ENCODE measurements at places on chromosomes 6 and 20. TPM values are rescaled to one million over a fixed set of nuclear protein-coding genes. Genes with fewer than 3 reads are reported as not detected.

The TSPO2 gene
- total RNA-seq: not detected

The GNRH2 gene
- total RNA-seq: not detected

The FKBP1C gene
- 1.1 TPM for total RNA-seq

The STMN3 gene
- 2.6 TPM for total RNA-seq

The CGA gene
- total RNA-seq: 26.6 TPM

The PRRT1 gene
- not detected for total RNA-seq

The PNLDC1 gene
- total RNA-seq: not detected

The SLC16A10 gene
- 1.7 TPM for total RNA-seq

- DNase-seq: no peak
These were observed 25.3 kb upstream of the CTAGE9 start for GRCh38 chr6:131736003-131736596.

GRCh38 chr20:54184904-54185626 is 11.3 kb upstream of the CYP24A1 start:
- DNase-seq: no peak

GRCh38 chr20:53129563-53129962 is 157.4 kb downstream of the TSHZ2 start:
- DNase-seq: peak; percentile 78

DNA sequence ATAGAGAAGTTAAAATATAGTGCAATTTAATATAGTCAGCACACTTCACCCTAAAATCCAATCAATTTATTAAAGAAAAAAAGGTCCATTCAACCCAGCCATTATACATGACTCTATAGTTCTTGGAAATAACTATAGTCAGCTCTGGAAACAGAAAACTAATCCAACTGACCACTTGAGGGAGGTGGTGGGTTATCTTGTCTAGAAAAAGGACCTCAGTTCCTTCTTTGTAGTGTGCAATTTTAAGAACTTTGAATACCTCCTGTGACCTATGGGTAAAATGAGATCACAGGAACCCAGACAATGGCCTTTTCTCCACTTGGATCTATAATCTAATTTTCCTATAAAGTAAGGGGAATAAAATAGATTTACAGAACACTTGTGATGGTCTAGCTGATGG is 163.6 kb upstream of the CENPW start:
- DNase-seq: peak; percentile 53

- DNase-seq: peak; percentile 43
These were observed 103.2 kb upstream of the FOXP4 start for GRCh38 chr6:41442800-41443501.

GRCh38 chr6:84033523-84034451 is at the start of gene MRAP2:
Gene MRAP2, plus strand, starts transcription at chr6:84033772. Its CDS starts 21,547 bp downstream, at chr6:84055319.
- peak; percentile 20 for DNase-seq

DNA sequence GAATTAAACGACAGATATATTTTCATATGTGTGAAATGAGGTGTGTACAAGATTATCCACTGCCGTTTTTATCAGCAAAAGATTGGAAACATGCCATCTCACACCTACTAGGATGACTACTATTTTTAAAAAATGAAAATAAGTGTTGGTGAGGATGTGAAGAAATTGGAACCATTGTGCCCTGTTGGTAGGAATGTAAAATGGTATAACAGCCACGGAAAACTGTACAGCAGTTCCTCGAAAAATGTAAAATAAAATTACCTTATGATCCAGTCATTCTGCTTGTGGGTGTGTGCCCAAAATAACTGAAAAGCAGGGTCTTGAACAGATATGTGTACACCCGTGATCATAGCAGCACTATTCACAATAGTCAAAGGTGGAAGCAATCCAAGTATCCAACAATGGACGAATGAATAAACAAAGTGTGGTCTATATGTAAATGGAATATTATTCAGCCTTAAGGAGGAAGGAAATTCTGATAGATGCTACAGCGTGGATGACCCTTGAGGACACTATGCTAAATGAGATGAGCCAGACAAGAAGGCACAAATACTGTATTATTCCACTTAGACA is 27.0 kb upstream of the CCN5 start:
- DNase-seq: no peak

- DNase-seq: no peak
These were observed 50.4 kb downstream of the ALDH5A1 start for GRCh38 chr6:24545183-24545582.

GRCh38 chr6:53498649-53499048 is 46.3 kb downstream of the GCLC start:
- DNase-seq: no peak

- DNase-seq: peak; percentile 92
These were observed 9.0 kb downstream of the LRP11 start for GRCh38 chr6:149855040-149855654.

DNA sequence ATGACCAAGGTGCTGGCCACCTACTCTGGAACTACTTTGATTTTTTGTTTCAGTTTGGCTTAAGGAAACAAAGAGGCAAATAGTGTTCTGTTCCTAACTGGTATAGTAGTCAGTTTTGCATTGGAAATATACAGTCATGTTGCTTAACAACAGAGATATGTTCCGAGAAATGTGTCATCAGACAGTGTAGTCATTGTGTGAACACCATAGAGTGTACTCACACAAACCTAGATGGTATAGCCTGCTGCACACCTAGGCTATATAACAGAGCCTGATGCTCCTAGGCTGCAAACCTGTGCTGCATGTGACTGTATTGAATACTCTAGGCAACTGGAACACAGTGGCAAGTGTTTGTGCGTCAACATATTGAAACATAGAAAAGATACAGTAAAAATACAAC is 80.4 kb downstream of the ARID1B start:
- peak; percentile 25 for DNase-seq

GRCh38 chr6:26044140-26045064 is 42.8 kb upstream of the HFE start:
- no peak for DNase-seq

DNA sequence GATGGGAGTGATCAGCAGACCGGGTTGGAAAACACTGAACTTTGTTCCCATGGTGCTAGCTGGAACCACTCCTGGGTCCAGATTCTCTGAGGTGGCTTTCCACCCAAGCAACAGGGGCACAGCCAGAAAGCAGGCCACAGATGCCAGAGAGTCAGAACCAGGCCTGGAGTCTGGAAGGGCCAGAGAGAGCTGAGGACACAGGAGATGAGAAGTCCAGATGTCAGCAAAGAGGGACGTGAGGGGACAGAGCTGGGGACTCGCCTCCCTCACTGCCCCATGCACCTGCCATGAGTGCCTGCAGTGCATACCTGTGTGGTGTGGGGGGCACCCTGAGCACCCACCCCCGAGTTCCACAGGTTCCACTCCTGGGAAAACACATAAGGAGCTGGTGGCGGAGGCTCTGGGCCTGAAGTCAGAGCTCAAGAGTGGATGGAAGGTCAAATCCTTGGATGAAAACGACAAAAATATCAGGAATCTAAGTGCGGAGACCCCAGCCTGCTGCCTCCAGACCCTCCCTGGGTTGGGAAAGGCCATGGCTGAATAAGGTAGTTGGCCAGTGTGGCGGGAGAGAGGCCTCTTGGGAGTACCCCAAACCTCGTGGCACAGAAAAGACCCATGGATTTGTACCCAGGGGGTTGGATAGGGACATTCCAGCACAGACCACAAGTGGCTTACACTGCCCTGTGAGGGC is 224.2 kb downstream of the SYNDIG1 start:
- DNase-seq: no peak

GRCh38 chr20:56987986-56988385 is 278.5 kb downstream of the BMP7 start:
- DNase-seq: peak; percentile 59

GRCh38 chr20:8320306-8320705 is 188.2 kb downstream of the PLCB1 start:
- no peak for DNase-seq

DNA sequence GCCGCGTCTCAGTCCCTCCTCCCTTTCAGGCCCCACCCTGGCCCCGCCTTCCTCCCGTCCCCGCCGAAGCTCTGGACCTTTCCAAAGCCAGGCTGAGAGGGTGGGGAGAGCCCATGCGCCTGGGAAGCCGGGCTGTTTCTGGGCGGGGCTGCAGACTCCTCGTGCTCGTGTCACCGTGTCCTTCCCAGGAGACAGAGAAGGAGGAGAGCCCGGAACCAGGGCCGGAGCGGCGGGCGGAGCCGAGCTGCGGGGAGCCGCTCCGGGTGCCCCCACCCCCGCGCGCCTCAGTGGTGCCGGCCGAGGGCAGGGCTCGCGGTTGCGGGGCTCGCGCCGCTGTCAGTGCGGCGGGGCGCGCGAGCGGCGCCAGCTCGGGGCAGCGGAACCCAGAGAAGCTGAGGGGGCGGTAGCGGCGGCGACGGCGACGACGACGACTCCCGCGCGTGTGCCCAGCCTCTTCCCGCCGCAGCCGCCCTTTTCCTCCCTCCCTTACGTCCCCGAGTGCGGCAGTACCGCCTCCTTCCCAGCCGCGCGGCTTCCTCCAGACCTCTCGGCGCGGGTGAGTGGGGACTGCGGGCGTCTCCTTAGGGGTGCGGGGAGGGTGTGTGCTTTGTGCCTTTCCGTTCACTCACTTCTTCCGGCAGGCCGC is at the start of gene RALY:
Gene RALY (plus strand): TSS at position 336 of the 646 bp plus-strand sequence. CDS start 78,164 bp downstream, outside the sequence.
- DNase-seq: peak; percentile 99

- no peak for DNase-seq
These were observed 11.3 kb upstream of the TMEM181 start for GRCh38 chr6:158548418-158549161.

DNA sequence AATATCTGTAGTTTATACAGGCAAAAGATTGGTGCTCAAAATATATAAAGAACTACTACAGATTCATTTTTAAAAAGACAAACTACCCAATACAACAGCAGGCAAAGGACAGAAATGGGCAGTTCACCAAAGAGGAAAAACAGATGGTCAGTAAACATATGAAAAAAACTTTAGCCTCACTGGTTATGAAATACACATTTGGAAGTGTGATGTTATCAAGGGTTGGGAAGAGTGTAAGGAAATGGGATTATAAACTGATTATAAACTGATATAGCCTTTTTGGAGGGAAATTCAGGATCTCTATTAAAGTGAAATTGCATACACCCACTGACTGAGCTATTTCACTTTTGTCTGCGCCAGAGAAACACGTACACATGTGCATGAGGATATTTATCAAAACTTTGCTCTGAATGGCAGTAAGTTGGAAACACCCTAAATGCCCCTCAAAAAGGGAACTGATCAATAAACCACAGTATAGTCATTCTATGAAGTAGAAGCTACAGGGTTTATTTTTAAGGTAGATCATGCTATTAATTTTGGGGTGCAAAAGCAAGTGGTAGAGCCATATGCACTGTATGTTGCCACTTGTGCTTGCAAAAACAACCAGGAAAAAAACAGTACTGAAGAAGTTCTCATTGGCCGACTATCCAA is 32.2 kb upstream of the ARFGEF2 start:
- no peak for DNase-seq

GRCh38 chr6:46917002-46917545 is 4.7 kb downstream of the ADGRF5 start:
- DNase-seq: no peak

DNA sequence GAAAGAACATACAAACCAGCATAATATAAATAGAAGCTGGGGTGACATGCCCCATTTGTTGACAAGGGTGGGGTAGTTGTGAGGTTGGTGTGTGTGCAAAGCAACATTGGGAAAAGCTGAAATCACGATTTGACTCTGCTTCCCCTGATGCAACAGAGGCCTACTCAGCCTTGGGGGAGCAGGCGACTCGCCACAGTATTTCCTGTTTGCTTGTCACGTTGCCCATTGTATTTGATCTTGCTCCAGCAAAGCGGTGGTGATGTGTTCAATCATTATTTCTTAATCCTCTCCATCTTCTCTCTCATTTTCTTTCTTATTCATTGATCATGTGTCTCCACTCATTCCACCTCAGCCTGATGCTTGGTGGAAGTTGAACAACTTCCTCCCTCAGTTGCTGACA is 165.8 kb upstream of the CITED2 start:
- DNase-seq: peak; percentile 89

GRCh38 chr20:63529861-63530787 is 7.1 kb downstream of the PTK6 start:
- no peak for DNase-seq

GRCh38 chr20:38599410-38599882 is 2.2 kb upstream of the ARHGAP40 start:
- DNase-seq: peak; percentile 94

- peak; percentile 78 for DNase-seq
These were observed 2.8 kb upstream of the HTR1B start for GRCh38 chr6:77466055-77466450.

GRCh38 chr6:17297271-17298080 is 16.3 kb downstream of the RBM24 start:
- DNase-seq: peak; percentile 39

GRCh38 chr20:36201198-36201597 is 35.1 kb upstream of the AAR2 start:
- DNase-seq: no peak

DNA sequence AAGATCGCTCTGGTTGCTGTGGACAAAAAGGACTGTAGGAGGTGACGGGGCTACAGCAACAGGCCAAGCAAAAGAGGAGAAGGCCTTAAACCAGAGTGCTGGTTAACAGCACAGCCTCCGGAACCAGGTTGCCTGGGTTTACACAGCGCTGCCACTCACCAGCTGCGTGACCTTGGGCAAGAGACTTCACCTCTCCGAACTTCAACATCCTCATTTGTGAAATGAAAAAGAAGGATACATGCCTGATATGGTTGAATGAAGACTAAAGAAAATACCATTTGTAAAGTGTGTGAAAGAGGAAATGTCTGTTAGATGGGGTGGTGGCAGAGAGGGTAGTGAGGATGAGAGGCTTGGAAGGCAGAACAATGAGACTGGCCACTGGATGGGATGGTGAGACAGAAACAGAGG is 44.9 kb downstream of the PREX1 start:
- no peak for DNase-seq

DNA sequence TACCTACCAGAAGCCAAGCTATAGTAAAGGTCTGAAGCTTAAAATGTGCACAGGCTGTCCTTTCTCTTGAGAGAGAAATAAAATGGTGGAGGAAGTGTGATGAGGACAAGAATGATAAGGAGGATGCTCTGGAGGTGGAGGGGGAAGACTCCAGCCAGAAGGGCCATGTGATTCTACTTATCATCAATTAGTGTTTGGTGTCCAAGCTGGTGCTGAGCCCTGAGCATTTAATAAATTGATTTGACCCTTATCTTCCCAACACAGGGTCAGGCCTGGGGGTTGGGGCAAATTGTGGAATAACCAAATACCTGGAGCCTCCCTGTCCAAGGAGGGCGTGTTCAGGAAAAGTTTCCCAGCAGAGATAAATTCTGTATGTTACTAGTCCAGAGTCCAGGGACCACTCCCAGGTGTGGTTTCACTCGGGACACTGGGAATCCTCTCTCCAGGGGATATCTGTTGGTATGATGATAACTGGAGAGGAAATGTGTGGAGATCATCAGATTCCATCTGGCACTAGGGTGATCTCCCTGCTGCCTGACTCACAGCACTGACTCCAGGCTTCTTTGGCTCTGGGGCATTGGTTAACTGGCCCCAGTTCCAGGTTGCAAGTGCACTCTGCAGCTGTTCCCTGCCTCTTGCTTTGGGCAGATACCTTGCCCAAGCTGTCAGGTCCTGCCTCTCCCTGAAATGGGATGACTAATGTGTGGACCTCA is 3.8 kb upstream of the MYBL2 start:
- DNase-seq: peak; percentile 96
